ENCODE measurements at places on chromosomes 2 and 18.

DNA sequence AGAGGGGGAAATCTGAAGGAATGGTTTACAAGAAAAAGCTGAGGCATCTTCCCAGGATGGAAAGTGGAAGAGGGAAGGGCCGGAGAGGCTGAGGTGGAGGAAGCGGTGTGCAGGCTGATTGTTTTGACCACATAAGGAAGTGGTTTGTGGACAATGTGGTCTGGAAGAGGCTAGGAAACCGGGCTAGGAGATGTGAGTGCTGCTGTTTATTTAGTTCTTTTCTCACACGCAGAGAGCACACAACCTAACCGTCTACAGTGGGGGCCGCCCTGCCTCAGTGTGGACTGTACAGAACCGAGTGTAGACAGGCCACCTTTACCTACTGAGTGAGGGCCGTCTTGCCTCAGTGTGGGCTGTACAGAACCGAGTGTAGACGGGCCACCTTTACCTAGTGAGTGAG is 251.7 kb upstream of the PXDN start:
- DNase-seq = peak; percentile 22

DNA sequence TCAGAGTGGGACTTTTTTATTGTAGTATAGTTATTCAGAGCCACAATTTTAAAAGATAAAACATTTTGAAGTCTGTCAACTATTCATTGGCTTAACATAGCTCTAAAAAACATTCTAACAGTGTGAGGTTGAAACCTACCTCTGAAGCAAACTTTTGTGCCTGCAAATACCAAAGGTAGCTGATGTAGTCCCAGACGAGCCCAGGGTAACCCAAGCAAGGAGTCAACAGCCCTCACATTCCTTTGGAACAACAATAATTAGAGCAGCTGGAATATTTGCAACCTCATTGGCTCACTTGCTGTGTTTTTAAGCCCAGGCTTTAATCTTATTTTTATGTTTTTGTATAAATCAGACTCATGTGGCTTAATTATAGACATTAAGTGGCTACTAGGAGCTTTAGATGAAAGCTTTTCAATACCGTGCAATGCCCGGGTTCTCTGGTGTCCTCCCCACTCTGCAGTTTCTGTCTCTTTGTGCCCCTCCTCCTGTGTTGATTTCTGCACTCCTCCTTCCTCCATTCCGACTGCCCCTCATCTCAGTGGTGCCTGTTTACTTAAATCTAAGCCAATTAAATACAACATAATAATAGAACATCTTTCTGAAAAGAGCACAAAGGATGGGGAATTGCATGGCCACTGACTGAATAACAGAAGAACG is 157.9 kb upstream of the UNC80 start:
- DNase-seq = no peak

DNA sequence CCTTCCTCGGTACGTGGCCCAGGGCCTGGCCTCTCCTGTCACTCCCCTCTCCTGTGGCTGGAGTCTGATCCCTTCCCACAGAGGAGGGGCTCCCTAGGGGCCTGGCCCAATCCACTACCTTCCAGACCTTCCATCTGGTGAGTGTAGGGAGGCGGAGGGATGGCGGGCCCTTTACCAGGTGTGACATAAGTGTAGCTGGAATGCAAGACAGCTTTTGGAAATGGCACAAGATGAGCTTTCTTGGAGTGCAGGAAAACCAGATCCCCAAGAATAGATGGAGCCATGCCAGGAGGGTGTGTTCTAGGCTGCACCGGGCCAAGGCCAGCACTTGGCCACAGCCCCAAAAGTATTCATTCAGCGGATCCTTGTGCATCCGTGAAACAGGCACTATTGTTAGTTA is 30.1 kb downstream of the IGFBP5 start:
- peak; percentile 54 for DNase-seq

DNA sequence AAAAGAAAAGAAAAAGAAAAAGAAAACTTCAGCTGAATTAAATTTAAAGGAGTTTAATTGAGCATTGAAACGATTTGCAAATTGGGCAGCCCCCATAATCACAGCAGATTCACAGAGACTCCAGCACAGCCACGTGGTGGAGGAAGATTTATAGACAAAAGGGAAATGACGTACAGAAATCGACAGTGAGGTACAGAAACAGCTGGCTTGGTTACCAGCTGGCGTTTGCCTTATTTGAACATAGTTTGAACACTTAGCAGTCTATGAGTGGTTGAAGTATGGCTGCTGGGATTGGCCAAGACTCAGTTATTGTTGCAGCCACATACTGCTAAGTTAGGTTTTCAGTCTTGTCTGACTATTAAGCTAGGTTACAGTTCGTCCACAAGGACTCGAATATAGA is 312.2 kb upstream of the SLC14A2 start:
- no peak for DNase-seq

- DNase-seq = no peak
These were observed 635.5 kb upstream of the NETO1 start for GRCh38 chr18:73503326-73503725.

DNA sequence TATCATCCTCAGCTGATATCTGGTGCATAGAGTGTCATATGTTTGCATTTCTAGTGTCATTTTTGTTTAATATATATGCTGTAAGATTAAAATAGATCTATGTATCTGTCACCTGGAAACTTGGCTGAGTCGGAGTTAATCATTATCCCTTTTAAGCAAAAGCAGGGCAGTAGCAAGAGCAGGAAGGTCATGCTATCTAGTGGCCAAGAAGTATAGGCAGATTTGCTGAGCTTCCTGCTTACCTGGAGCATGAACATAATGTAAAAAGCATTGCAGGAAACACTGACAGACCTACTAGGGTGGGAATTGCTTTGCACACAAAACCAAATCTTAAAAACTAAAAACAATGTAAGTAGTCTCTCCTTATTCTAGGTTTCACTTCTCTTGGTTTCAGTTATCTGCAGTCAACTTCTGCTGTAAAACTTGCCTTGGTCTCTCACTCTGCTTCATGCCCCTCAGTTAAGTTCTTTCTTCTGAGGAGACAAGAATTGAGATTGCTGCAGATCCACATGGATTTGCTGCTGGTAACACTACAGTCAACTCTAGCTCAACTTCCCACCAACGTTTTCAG is 295.3 kb downstream of the CDH7 start:
- DNase-seq = no peak

DNA sequence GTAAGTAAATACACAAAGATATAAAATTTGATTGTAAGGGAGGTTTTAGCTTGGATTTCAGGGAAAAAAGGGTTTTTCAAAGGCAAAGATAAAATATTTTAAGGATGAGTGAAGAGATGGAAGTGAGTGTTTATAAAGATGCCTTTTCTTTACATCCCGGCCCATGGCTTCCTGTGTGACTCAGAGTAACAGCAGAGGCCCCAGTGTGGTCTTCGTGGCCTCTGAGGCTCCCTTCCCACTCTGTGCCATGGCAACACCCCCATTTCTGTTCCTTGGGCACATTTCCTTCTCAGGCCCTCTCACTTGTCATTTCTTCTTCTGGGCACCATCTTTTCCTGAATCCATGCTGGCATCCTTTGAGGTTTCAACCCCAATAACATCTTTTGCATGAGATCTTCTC is 92.6 kb upstream of the TMEM18 start:
- peak; percentile 40 for DNase-seq

DNA sequence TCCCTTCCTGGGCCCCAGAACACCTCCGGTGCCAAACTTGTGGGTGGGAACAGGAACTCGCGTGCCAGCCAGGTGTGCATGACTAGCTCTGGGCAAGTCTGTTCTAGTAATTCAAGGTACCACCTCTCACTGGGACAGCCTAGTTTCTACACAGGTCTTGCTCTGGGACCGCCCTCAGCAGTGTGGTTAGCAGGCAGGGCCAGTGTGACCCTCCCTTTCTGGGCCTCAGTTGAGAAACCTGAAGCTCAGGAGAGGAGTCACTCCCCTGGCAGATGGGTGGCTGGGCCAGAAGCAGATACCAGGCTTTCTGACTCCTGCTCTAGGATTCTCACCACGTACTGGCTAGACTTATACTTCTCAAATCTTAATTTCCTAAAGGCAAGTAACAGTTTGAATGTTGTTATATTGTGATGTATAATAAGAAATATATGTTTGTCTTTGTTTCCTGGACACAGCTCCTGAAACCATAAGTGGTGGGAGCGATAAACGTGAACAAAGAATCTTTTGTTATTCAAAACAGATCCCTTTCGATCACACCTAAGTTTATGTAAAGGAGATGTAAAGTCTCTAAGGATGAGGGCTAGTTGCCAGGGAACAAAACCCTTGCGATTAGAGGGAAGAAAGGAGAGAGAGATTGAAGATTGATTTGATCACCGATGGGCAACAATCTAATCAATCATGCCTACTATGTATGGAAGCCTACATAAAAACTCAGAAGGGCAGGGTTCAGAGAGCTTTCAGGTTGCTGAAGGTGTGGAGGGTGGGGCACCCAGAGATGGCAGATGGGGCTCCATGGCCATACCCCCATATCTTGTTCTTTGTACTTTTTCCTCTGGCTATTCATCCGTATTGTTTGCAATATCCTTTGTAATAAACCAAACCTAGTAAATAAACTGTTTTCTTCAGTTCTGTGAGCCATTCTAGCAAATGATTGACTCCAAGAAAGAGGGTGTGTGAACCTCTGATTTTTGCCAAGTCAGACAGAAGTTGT is 952 bp upstream of the UGT1A6 start:
- no peak for DNase-seq

DNA sequence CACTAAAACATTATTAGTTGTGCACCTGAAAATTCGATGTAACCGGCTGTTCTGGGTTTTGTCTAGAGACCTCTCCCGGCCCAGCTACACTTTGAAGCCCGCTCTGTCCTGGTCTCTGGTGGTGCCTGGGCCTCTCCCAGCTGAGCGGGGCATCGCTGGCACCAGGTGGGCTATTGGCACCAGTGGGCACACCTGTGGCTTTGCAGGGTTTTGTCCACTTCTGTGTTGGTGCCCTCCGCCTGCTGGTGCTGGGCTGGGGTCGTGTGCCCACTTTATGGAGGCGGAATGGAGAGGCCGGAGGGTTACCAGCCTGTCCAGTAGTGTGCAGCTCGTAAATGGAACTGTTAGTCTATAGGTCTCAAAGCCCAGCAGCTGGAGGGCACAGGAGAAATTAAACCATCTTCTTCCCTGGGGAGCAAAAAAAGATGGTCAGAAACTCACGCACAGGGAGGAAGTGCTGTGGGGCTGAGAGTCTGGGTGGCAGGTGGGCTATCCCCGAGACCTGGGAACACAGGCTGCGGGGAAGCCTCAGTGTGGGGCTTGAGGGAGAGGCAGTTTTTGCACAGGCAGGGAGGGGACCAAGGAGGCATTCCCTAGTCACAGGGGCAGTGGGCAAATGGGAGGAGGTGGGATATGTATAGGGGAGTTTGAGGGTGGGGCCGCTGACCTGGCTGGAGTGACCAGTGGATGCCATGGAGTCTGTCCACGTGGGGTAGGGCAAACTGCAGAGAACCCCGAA is 30.4 kb downstream of the SH3BP4 start:
- no peak for DNase-seq

GRCh38 chr2:28637066-28638047 is 114.3 kb upstream of the PPP1CB start:
- DNase-seq = no peak

DNA sequence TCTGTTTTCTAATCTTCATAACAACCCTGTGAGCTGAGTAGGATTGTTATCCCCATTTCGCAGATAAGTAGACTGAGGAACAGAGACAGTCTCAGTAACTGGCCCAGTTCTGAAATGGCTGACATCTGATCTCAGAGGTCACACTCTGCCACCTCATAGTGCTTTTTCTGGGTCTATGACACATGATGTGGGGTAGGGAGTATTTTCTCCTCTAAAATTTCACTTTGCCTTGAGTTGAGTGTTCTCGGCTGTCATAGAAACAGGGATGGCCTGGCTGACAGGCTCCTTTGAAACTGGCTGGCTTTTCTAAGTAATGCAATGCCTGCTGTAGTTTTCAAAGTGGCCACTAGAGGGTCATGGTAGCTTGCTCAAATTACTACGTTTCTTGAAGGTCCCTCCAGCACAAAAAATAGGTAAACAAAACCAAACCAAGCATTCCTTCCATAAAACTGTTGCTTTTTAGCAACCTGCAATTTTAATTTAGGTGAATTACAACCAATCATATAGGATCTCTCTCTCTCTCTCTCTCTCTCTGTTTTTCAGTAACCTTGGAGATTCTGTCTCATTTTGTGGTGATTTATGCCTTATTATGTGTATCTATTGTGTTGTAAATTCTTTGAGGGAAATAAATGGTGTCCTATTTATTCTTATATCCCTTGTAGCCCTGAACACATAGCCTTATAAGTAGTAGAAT is 84.2 kb upstream of the TTN start:
- peak; percentile 63 for DNase-seq

- no peak for DNase-seq
These were observed 1043.9 kb downstream of the TMEM182 start for GRCh38 chr2:103805746-103806145.

DNA sequence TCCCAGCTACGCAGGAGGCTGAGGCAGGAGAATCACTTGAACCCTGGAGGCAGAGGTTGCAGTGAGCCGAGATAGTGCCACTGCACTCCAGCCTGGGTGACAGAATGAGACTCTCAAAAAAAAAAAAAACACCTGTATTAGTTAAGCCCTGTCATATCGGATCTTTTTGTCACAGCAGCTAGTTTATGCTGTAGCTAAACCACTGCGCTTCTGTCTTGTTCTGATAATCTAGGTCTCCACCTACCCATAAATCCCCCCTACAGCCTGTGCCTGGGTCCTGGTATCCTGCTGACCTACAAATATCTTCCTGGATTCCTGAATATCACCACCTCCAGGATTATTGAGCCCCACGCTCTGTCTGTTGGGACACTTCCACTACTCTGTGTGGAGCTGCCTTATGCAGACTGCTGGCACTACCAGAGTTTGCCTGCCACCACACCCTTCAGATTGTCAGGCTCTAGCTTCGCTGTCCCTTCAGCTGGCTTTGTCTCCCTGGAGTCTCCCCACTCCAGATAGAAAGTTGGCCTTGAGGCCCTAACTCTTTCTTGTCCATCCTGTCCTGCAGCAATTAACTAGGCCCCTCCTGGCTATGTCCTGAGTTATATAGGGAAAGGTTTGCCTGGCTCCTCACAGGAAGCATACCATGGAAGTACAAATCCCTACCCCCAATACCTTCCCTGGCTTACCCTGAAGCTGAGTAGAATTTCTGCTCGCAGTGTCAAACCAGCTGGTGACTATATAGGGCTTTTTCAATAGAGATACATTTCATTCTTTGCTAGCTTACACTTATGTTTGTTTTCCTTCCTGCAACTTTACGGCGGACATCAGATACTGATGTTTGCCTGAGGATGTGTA is 136.0 kb upstream of the SERTAD2 start:
- DNase-seq = no peak

DNA sequence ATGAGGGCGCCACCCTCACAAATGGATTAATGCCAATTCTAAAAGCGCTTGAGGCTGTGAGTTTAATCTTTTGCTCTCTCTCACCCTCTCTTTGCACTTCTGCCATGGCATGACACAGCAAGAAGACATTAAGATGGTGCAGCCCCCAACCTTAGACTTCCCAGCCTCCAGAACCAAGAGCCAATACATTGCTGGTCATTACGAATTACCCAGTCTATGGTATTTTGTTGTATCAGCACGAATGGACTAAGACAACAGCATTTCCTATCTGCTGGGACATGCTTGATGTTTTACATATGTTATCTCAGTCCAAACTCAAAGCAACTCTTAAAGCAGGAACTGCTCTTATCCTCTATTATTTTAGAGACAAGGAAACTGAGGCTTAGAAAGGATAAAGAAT is 222.9 kb downstream of the STK39 start:
- DNase-seq = no peak

GRCh38 chr2:186612555-186613440 is 22.9 kb downstream of the ITGAV start:
- DNase-seq = no peak

- no peak for DNase-seq
These were observed 170.1 kb upstream of the DDX18 start for GRCh38 chr2:117644403-117644802.
